Smooth muscle cell of the brain vasculature (primary cell): ENCODE measurements at places on chromosomes 16 and 17.

DNA sequence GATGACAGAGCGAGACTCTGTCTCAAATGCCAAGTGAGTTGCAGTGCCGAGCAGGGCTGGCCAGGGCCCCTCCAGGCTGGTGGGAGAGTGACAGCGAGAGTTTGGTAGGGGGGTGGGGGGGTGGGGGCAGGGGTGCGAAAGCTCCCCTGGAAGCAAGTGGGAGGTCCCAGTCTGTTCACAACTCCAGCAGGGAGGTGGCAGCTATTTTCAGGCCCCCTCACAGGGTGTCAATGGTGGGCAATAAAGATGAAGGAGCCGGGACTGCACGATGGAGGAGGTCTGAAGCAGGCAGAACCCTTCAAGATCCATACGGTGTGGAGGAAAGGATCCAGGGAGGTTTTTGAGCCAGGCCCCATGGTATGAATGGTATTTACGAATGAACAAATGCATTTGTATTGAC, 83.7 kb downstream of the PGS1 start:
- no peak for DNase-seq

DNA sequence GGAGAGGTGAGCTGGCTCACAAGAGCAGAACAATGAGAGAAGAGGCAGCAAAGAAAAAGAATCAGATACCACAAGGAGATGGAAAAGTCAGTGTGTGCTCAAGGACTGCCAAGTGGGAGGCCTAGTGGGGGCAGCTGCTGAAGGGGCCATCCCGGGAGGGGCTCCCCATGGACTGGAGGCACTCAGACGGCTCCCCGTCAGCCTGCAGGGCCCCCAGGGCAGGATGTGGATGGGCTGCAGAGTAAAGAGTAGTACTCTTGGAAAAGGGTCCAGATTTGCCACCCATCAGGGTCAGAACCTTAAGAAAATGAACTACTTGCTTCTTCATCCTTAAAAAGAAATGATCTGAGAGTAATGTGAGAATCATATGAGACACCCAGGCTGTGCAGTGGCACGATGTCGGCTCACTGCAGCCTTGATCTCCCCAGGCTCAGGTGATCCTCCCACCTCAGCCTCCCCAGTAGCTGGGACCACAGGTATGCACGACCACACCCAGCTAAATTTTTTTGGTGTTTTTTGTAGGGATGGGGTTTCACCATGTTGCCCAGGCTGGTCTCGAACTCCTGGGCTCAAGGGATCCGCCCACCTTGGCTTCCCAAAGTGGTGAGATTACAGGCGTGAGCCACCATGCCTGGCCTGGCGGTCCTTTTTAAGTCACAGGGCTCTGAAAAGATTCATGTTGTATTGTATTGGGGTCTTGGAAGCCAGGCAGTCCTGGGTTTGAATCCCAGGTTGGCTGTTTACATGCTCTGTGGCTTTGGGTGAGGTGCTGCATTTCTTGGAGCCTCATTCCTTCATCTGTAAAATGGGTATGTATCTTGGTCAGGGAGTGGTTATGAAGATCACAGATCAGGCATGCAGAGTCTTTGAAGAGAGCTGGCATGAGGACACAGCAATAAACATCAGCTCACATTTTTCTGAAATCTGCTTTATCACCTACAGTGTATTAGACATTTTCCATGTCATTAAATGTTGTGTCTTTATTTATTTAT, 15.1 kb downstream of the ACSF2 start:
- no peak for DNase-seq

- DNase-seq: no peak
These were observed 148.1 kb upstream of the CCL2 start for GRCh38 chr17:34107019-34107418.

GRCh38 chr16:56743840-56744239, 13.9 kb downstream of the NUP93 start:
- no peak for DNase-seq

GRCh38 chr16:28991687-28992086, 6.8 kb downstream of the LAT start:
- DNase-seq: no peak

DNA sequence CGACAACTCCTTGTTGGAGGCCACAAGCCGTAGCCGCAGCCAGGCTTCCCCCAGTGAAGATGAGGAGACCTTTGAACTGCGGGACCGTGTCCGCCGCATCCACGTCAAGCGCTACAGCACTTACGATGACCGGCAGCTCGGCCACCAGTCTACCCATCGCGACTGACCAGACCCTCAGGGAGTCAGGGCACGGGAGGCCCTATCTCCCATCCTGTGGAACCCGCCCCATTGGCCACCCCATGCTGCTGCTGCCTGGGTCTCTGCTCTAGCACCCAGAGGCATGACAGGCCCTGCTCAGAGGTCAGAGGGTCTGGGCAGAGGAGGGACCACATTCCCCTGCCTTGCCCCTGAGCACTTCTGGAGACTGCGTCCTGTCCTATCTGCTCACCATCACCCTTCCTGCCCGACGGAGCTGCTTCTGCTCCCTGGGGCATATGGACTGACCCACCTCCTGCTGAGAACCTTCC, 8.9 kb downstream of the TNFAIP1 start:
- no peak for DNase-seq

GRCh38 chr17:69572747-69573146, 158.2 kb downstream of the MAP2K6 start:
- DNase-seq: no peak

GRCh38 chr17:76672270-76672851, 28.8 kb upstream of the ST6GALNAC1 start:
- DNase-seq: no peak

- DNase-seq: no peak
These were observed 84.7 kb downstream of the IRX5 start for GRCh38 chr16:55015181-55015913.

DNA sequence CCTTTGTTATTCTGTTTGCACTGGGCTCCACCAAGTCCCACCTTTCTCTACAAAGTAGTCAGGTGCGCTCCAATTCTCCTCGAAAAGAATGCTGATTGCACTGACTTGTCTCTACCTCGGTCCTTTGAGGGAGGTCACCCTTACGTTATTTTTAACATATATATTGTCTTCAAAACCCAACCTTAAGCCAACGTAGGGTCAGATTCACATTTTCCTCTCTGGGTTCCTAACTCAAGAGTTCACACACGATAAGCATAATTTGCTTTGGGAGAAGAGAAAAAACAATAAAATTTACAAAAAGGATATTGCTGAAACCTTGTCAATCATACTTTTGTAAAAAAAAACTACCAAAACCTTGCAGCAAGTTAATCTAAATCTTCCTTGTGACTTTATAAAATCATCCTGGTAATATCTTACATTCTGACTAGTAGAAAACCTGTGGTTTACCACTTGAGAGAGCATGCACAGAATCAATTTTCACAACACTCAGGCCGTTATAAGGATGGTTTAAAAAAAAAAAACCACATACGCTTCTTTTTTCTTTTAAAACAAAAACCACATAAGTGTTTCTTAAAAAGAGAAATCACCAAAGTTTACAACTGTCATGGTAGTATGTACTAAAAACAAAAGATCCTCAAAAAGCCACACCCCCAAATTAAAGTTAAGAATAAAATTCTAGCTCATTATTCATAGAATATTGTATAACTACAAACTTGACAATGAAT, 72.2 kb upstream of the TRAP1 start:
- no peak for DNase-seq

- DNase-seq: no peak
These were observed 287.3 kb downstream of the WWOX start for GRCh38 chr16:78386557-78387324.

DNA sequence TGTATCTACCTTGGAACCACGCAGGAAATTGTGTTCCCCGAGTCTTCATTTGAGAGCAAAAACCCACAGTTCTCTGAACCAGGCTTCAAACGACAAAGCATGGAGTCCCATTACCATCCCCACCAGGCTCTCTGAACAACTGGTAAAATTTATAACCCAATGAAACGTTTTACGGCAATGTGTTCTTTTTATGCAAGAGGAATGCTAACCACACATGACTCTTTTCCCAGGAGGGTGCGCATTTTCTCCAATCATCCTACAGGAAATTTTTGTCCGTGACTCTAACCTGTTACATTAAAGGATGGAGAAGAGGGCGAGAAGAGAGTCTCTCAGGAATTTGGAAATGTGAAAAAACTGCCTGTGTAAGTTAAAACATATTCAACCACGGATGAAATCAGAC, 17.8 kb downstream of the STX8 start:
- DNase-seq: no peak

- no peak for DNase-seq
These were observed 55.5 kb downstream of the GRIN2A start for GRCh38 chr16:10126686-10127085.

DNA sequence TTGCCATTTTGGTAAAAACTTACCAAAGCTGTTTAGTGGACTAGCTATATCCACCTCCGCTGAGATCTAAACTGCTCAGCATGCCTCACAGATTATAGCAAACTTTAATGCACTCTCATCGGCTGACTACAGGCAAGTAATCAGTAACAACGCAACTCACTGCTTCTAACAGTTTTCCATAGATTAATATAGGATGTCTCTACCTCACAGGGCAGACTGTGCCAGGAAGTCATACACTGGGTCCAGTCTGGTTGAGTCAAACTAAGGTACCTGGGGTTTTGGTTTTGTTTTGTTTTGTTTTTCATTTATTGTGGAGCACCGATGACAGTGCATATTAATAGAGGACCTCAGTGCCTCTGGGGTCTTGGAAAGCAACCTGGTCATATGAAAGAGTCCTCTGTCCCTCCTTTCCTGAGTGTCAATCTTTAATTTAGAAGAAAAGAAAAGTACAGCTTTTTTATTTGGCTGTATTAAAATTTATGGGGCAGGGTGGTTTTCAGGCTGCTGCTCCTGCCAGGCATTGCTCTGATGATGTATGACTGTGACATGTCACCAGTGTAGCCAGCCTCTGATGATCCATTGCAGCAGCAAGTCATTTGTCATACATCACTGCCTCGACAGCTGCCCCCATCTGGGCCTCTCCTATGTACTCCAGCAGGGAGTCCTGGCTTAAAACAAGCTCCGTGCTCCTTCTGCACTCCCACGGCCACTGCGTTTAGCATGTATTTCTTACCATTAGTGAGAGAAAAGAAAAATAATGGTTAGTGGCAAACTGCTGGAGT, 854.1 kb downstream of the KCNJ2 start:
- DNase-seq: no peak

- no peak for DNase-seq
These were observed 18.1 kb upstream of the MYH8 start for GRCh38 chr17:10439816-10440215.

DNA sequence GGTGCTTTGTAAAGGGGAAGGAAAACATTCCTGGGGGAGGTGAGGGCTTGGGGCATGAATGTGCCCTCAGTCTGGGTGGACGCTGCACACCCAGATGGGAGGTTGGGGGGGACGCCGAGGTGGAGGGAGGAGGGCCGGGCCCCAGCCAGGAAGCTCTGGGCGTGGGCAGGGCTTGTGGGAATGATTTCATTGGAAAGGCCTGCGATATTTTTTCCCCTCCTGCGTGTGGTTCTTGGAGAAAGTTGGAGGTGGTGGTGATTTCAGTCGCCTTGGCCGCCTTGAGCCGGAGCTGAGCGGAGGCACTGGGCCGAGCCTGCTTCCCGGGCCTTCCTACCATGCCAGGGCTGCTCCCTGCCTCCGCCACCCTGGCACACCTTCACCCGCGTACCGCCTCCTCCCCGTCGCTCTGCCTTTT, 26.4 kb upstream of the CLEC18A start:
- DNase-seq: no peak

DNA sequence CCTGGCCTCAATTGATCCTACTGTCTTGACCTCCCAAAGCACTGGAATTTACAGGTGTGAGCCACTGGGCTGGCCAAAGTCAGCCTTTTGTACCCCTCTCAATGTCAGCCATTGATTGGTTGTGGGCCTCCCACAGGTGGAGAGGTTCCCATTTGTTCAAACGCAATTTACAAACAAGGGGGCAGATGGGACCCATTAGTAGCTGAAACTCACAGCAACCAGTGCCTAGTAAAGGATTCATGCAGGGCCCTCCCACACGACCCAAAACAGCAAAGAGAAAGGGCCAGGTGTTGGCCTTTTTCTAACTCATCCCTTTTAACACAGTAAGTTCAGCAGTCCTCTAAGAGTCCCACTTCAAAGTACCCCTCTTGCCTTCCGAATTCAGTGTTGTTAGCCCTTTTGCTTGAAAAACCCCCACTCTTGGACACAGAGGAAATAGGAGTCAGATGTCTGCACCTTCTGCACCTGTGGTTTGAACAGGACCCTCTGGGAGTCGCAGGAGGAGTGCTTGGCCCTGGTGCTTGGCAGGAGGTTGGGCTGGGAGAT, 89.2 kb downstream of the PITPNC1 start:
- no peak for DNase-seq

GRCh38 chr16:180681-181564, 664 bp downstream of the HBQ1 start:
- no peak for DNase-seq

GRCh38 chr16:2275476-2276367, 7.8 kb upstream of the RNPS1 start:
- DNase-seq: no peak

GRCh38 chr16:67054901-67055300, 26.0 kb downstream of the CBFB start:
- DNase-seq: no peak

- no peak for DNase-seq
These were observed 706 bp downstream of the SHISA6 start for GRCh38 chr17:11241611-11242226.

- no peak for DNase-seq
These were observed 5.3 kb downstream of the MT2A start for GRCh38 chr16:56613706-56614105.

DNA sequence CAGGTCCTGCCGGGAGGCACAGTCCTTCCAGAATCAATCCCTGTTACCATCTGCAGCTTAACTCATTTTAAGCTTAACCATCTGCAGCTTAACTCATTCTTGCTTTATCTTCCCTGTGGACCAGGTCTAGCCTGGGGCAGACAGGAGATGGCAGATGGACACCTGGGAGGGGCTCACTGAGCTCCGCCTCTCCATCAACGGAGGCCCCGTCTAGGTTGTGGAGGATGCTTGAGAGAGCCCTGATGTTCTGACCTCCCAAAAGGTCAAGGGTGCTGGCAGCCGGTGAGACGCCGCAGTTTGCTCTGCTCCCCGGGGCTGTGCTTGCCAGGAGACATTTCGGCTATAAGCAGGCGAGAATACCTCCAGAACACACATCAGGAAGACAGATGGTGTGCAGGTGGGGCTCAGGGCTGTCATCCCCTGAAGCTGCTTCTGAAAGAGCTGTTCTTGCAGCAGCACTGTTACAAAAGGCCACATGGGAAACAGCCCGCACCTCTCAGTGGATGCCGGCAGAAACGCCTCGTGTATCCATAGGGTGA, 41.3 kb downstream of the BAIAP2 start:
- DNase-seq: no peak
